Tibial nerve (tissue), 4 donors: ENCODE measurements at places on chromosomes 4 and X. TPM values are rescaled to one million over a fixed set of nuclear protein-coding genes. Genes with fewer than 3 reads are reported as not detected.

GRCh38 chr4:146265950-146266490 lies 51.7 kb downstream of the REELD1 start:
- no peaks in the 10 kb centered on the region for H3K27me3 ChIP-seq
- H3K27ac ChIP-seq = no peak overlapping the region
- H3K4me3 ChIP-seq = no peak overlapping the region
- no peak for DNase-seq
- H3K36me3 ChIP-seq = no peaks in the 10 kb centered on the region

GRCh38 chr4:99668472-99668871 lies 10.8 kb upstream of the C4orf54 start:
- no peaks in the 10 kb centered on the region for H3K27me3 ChIP-seq
- H3K36me3 ChIP-seq = no peaks in the 10 kb centered on the region
- H3K4me1 ChIP-seq = no peaks in the 10 kb centered on the region
- no peak overlapping the region for H3K27ac ChIP-seq

- no peaks in the 10 kb centered on the region for H3K36me3 ChIP-seq
- H3K27me3 ChIP-seq = peaks cover 6% of the 10 kb centered on the region
- DNase-seq = no peak
- peaks cover 4% of the 10 kb centered on the region for H3K4me1 ChIP-seq
Measured at GRCh38 chrX:153557618-153558355, 40.3 kb downstream of the ATP2B3 start.

GRCh38 chr4:12633053-12633651 lies 851.0 kb downstream of the RAB28 start:
- no peak overlapping the region for H3K27ac ChIP-seq
- DNase-seq = peak; percentile 79
- no peaks in the 10 kb centered on the region for H3K27me3 ChIP-seq

GRCh38 chr4:37008199-37008598 lies 236.3 kb upstream of the NWD2 start:
- no peaks in the 10 kb centered on the region for H3K27me3 ChIP-seq
- H3K4me1 ChIP-seq = no peaks in the 10 kb centered on the region
- no peaks in the 10 kb centered on the region for H3K36me3 ChIP-seq
- H3K4me3 ChIP-seq = no peak overlapping the region
- no peak for DNase-seq
- no peak overlapping the region for H3K27ac ChIP-seq

DNA sequence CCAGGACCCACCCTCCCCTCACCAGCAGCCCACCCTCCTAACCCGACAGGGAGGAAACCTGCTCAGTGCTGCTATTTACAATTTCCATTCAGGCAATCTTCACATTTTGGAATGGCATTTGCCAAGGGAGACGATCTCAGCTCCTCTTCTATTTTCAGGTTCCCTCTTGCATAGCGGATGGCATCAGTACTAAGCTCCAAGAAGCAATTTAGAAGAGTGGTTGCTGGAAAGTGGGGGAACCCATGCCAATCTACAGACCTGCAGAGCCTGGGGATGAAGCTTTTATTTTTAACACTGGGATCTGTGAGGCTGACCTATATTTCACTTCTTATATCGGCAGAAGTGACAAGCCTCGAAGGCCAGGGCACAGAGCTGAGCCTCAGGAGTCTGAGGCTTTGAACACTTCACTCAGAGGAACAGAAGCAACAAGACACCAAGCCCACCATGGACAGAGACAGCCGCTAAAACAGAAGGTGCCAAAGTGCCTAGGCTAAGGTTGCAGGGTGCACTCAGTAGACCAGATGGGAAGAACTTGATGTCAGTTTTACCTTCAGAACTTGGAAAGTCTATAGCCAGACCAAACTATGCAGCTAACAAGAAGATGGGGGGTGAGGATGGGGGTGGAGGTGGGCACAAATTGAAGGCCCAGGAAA lies 44.0 kb downstream of the SCD5 start:
- H3K4me3 ChIP-seq = no peak overlapping the region
- no peaks in the 10 kb centered on the region for H3K36me3 ChIP-seq
- no peak for DNase-seq
- peak overlapping the region; percentile 38 for H3K27ac ChIP-seq

- H3K4me3 ChIP-seq = no peak overlapping the region
- H3K27ac ChIP-seq = no peak overlapping the region
- no peaks in the 10 kb centered on the region for H3K4me1 ChIP-seq
- no peaks in the 10 kb centered on the region for H3K36me3 ChIP-seq
Measured at GRCh38 chrX:145630081-145630480, 187.5 kb upstream of the SLITRK2 start.

GRCh38 chrX:39736216-39737211 lies 361.2 kb downstream of the BCOR start:
- no peaks in the 10 kb centered on the region for H3K36me3 ChIP-seq
- DNase-seq = peak; percentile 59
- H3K27me3 ChIP-seq = no peaks in the 10 kb centered on the region
- no peak overlapping the region for H3K27ac ChIP-seq
- no peaks in the 10 kb centered on the region for H3K4me1 ChIP-seq
- no peak overlapping the region for H3K4me3 ChIP-seq

- H3K27me3 ChIP-seq = peaks cover 44% of the 10 kb centered on the region
- no peak for DNase-seq
- no peaks in the 10 kb centered on the region for H3K36me3 ChIP-seq
- no peaks in the 10 kb centered on the region for H3K4me1 ChIP-seq
- no peak overlapping the region for H3K4me3 ChIP-seq
- H3K27ac ChIP-seq = no peak overlapping the region
Measured at GRCh38 chrX:52874661-52875060, 6.8 kb upstream of the XAGE3 start.

- no peaks in the 10 kb centered on the region for H3K36me3 ChIP-seq
- H3K27ac ChIP-seq = no peak overlapping the region
- no peaks in the 10 kb centered on the region for H3K4me1 ChIP-seq
- no peaks in the 10 kb centered on the region for H3K27me3 ChIP-seq
Measured at GRCh38 chr4:112736718-112737135, 99.8 kb downstream of the LARP7 start.

DNA sequence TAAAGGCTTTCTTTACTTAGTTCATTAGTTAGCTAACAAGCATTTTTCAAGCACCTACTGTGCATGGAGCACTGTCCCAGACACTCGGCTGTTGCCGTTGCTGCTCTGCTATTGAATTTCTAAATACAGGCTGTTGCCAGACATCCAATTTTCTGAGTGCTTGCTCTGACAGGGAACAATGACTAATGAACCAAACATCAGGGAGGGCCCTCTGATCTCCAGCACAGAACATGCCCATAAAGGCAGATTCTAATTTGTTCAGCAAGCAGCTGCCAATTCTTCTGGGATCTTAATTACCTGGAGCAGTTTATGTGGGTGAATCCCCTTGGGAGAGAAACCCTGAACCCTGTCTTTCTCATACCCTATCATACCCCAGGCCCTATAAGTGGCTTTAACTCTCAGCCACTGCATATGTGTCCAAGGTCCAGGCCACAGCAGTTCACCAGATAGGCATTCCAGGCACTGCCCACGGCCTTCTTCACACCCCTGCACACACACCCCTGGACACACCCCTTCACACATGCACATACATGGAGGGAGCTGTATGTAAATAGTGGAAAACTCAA lies 27.9 kb downstream of the TSC22D3 start:
- peak; percentile 33 for DNase-seq
- H3K36me3 ChIP-seq = no peaks in the 10 kb centered on the region
- H3K4me3 ChIP-seq = no peak overlapping the region
- peak overlapping the region; percentile 49 for H3K27ac ChIP-seq
- H3K4me1 ChIP-seq = peaks cover 34% of the 10 kb centered on the region

GRCh38 chr4:173288296-173288695 lies 45.9 kb downstream of the HMGB2 start:
- H3K4me3 ChIP-seq = no peak overlapping the region
- H3K27ac ChIP-seq = no peak overlapping the region
- DNase-seq = peak; percentile 41
- no peaks in the 10 kb centered on the region for H3K36me3 ChIP-seq
- no peaks in the 10 kb centered on the region for H3K27me3 ChIP-seq
- no peaks in the 10 kb centered on the region for H3K4me1 ChIP-seq

GRCh38 chr4:61443813-61444510 lies 243.8 kb downstream of the ADGRL3 start:
- no peaks in the 10 kb centered on the region for H3K27me3 ChIP-seq
- H3K27ac ChIP-seq = peak overlapping the region; percentile 78
- DNase-seq = no peak
- H3K4me1 ChIP-seq = no peaks in the 10 kb centered on the region
- H3K4me3 ChIP-seq = peak overlapping the region; percentile 2

GRCh38 chr4:105306158-105306781 lies 159.6 kb downstream of the TET2 start:
- no peaks in the 10 kb centered on the region for H3K36me3 ChIP-seq
- no peaks in the 10 kb centered on the region for H3K27me3 ChIP-seq
- no peak overlapping the region for H3K27ac ChIP-seq

- no peak overlapping the region for H3K27ac ChIP-seq
- DNase-seq = no peak
- H3K27me3 ChIP-seq = no peaks in the 10 kb centered on the region
- H3K36me3 ChIP-seq = no peaks in the 10 kb centered on the region
Measured at GRCh38 chrX:63283348-63283747, 67.8 kb downstream of the SPIN4 start.

GRCh38 chr4:110071466-110071865 lies 126.9 kb downstream of the ELOVL6 start:
- H3K27me3 ChIP-seq = no peaks in the 10 kb centered on the region
- no peak overlapping the region for H3K4me3 ChIP-seq
- no peaks in the 10 kb centered on the region for H3K36me3 ChIP-seq
- no peak overlapping the region for H3K27ac ChIP-seq

DNA sequence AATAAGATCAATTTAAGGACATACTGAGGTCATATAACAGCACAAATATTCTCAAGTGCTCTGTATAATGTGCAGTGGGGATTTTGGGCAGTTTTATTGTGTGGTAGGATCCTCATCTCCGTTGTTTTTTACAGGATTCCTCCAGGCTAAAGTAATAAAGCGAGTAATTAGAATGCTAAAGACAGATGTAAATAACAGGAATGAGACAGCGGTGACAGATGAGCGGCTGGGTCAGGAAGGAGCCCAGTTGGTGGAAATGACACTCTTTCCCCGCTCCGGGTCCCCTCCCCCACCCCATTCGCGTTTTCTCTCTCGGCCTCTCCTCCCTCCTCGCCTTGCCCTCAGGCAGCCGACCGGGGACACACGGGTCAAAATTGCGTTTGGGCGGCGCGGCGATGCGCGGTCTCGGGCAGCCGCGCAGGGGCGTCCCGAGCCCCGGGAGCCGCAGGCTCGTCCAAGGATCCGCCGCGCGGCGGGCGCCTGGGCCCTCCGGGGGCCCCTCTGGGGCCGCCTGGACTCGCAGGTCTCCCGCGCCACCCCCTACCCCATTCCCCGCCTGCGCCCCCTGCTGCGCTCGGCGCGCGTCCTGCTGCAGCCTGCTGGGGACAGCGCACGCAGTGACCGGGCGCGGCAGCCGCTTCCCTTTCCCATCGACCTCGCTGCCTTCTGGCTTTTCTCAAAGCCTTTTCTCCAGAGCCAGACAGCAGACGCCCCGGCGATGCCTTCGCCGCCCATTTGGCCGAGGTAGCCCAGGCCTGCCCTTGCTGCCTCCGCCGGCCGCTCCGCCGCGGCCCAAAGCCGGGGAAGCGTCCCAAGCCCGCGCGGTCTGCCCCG lies 16.2 kb downstream of the POU4F2 start:
- peaks cover 11% of the 10 kb centered on the region for H3K4me1 ChIP-seq
- DNase-seq = no peak
- H3K27ac ChIP-seq = no peak overlapping the region
- no peaks in the 10 kb centered on the region for H3K36me3 ChIP-seq
- peak overlapping the region; percentile 39 for H3K4me3 ChIP-seq

GRCh38 chr4:152021788-152022438 lies 261.1 kb upstream of the GATB start:
- H3K27ac ChIP-seq = peak overlapping the region; percentile 59
- H3K36me3 ChIP-seq = no peaks in the 10 kb centered on the region
- no peak overlapping the region for H3K4me3 ChIP-seq
- no peaks in the 10 kb centered on the region for H3K27me3 ChIP-seq

DNA sequence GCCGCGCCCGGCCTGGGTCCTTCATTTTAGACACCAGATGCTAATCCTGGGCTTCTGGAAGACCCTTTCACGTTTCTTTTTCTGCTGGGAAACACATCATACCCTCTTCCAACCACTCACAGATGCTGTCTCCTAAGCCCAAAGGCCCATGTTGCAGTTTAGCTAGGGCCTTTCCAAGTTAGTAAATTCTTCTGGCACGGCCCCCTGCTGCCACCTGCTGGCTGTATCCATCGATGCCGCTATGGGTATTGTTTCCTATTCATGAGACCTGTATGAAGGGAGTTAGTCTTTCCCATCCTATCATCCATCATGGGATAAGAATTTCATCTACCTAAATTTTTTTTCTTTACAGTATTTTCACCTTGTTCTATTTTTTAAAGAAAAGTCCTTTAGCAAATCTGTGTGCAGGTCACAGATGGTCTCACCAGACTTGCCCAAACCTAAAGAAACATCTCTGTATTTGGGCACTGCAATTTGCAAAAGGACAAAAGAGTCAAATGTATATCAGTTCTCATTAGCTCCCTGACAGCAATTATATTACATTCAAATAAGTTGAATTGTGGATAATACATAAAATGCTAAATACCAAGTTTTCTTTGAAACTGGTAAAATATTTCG lies 37.8 kb upstream of the SLC9A7 start:
- H3K4me3 ChIP-seq = no peak overlapping the region
- DNase-seq = peak; percentile 62
- H3K36me3 ChIP-seq = no peaks in the 10 kb centered on the region
- H3K27me3 ChIP-seq = no peaks in the 10 kb centered on the region
- no peak overlapping the region for H3K27ac ChIP-seq

- H3K4me3 ChIP-seq = no peak overlapping the region
- DNase-seq = no peak
- no peak overlapping the region for H3K27ac ChIP-seq
- no peaks in the 10 kb centered on the region for H3K27me3 ChIP-seq
- H3K36me3 ChIP-seq = no peaks in the 10 kb centered on the region
- no peaks in the 10 kb centered on the region for H3K4me1 ChIP-seq
Measured at GRCh38 chrX:11363069-11363594, 69.9 kb downstream of the AMELX start.

DNA sequence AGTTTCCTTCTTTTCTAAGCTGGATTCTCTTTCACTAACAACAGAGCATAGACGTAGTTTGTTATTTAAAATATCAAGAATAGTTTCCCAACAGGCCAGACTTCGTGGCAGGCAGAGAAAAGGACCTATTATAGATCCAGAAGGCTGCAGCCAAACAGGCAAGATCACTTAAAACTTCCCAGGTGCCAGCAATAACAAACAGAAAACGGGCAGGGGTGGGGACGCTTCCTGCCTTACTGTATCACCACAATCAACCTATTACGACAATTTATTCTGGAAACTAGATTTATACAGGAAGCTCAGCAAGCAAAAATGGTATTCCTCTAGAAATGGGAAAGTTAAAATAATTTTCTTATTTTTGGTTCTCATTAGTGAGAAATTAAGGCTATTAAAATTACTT lies 22.1 kb downstream of the RWDD4 start:
- H3K27me3 ChIP-seq = no peaks in the 10 kb centered on the region
- H3K4me1 ChIP-seq = no peaks in the 10 kb centered on the region
- H3K36me3 ChIP-seq = no peaks in the 10 kb centered on the region

GRCh38 chrX:118420462-118420861 lies 74.6 kb downstream of the WDR44 start:
- no peak for DNase-seq
- peaks cover 10% of the 10 kb centered on the region for H3K36me3 ChIP-seq
- H3K4me1 ChIP-seq = no peaks in the 10 kb centered on the region
- no peak overlapping the region for H3K4me3 ChIP-seq
- no peaks in the 10 kb centered on the region for H3K27me3 ChIP-seq

The ZNF81 gene
- 5.5 TPM for total RNA-seq

The ADGRG4 gene
- not detected for total RNA-seq

The OCRL gene
- 22.5 TPM for total RNA-seq

The CSAG2 gene
- not detected for total RNA-seq

The BMPR1B gene
- 32.1 TPM for total RNA-seq

The PGM2 gene
- 24.3 TPM for total RNA-seq

The ARMCX4 gene
- 15.9 TPM for total RNA-seq

The PAGE2B gene
- total RNA-seq = not detected

The TCEAL7 gene
- 8.1 TPM for total RNA-seq

The SLC39A8 gene
- 27.0 TPM for total RNA-seq

The PSAPL1 gene
- total RNA-seq = not detected

The GAGE13 gene
- total RNA-seq = not detected

The RNF175 gene
- total RNA-seq = 0.39 TPM

The CFAP299 gene
- total RNA-seq = 0.87 TPM

The POU3F4 gene
- total RNA-seq = not detected
